Caudate nucleus (tissue), 63 donors: ENCODE measurements at places on chromosomes 5 and 9.

- DNase-seq: no peak
Measured at GRCh38 chr5:163624431-163624830, 119.0 kb downstream of the MAT2B start.

- no peak for DNase-seq
Measured at GRCh38 chr5:109619606-109620005, 70.1 kb upstream of the MAN2A1 start.

DNA sequence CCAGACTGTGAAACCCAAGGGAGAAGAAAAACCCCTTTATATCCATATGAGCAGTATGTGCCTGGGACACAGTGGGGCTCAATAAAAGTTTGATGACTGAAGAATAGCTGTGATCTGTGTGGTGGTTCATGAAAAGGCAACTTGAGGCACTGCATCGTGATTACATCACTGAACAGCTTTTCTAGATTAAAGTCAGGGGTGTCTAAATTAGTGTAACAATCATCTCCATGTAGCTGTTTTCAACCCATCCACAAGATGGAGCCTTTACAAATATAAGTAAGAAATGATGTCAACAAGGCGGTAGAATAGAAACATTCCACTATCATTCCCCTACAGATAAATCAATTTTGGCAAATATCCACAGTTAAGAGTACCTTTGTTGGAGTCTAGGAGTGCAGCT is 55.5 kb downstream of the PRRC1 start:
- DNase-seq: no peak

DNA sequence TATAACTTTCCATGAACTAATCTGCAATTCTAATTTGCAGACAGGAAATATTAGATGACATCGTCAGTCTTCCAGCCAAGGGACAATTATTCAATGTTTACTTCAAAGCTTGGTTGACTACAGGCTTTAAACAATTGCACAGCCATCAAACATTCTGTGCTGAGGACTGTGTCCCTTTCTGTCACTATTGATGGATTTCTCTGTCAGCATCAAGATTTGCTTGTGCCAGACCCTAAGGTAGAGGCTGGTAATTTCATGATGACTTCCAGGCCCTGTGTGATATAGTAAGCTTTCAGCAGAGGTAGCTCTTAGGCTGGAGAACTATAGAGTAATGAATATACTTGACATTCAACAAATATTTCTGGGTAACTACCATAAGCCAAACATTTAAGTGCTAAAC is 229.3 kb upstream of the ACTBL2 start:
- DNase-seq: no peak

DNA sequence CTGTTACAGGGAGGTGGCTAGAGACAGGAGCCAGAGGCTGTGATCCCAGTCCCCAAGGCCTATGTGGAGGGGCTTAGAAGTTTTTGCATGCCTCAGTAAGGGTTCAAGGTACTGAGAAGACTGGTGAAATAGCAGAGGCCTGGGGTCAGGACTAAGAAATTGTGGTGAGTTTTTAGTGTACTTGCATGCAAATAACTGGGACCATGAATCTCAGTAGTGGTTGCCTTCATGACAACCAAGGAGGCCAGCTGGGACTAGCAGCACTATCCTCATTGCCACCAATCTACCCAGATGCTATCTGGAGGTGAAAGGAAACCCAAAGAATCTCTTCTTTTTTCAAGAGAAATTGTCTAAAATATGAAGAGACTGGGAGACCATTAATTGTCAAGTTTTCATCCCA is 395.1 kb downstream of the CETN3 start:
- DNase-seq: no peak

DNA sequence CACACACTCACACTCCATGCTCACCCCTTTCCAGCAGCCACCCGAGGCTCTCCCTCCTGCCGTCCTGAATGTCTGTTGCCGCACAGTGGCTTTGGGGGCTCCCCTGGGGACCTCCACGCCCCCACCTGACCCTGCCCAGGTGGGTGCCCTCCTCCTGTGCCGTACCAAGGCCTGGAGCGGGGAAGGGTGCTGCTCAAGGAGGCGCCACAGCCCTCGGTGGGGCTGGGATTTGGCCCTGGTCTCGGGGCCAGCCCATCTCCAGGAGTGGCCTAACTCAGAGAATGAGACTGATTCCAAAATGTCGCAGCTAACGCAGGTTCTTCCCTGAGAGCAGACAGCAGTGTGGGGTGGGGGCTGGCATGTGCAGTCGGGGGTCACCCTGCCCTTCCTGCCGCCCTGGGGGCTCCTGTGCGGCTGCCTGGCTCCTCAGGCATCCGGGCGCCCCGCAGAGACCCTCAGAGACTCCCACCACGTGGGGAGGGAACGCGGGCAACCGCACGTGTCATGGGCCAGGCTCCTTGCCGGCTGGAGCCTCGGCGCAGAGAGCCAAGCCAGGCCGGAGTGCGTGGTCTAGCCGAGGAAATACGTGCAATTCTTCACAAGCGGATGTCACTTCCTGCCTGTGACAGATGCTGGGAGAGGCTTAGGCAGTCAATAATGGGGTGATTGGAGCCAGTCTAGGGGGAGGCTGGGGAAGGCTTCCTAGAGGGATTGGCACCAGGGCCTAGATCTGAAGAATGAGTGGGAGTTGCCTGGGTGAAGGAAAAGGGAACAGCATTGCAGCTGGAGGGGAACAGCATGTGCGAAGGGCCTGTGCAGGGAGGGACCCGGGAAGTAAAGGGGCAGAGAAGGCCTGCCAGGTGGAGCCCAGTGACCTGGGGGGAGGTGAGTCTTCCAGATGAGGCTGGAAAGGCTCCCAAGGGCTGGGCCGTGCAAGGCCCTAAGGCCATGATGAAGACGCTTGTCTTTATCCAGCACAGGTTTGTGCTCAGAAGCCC is 44.1 kb downstream of the C9orf50 start:
- no peak for DNase-seq

GRCh38 chr5:68053202-68053601 is 162.4 kb upstream of the PIK3R1 start:
- no peak for DNase-seq
